ENCODE measurements at places on chromosomes 11 and 22.

DNA sequence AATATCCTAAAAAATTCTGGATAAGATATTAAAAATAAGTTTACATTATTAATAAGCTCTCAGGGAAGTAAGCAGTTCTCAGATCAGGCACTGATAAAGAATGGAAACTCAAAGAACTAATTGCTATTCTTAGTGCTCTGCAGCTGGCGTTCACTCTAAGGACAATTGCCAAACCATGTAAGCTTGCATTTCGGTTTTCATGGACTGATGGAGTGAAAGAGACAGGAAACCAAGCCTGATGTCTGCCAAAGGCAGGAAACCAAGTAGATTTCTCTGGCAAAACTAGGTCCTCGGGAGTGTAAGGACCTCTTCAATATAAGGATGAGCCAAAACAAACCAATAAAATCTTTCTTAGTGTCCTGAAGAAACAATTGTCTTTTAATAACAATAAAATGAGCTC lies 355.2 kb downstream of the RAB38 start:
- DNase-seq, result no peak

GRCh38 chr22:36881504-36882245 lies 20.9 kb downstream of the NCF4 start:
- DNase-seq, result no peak

DNA sequence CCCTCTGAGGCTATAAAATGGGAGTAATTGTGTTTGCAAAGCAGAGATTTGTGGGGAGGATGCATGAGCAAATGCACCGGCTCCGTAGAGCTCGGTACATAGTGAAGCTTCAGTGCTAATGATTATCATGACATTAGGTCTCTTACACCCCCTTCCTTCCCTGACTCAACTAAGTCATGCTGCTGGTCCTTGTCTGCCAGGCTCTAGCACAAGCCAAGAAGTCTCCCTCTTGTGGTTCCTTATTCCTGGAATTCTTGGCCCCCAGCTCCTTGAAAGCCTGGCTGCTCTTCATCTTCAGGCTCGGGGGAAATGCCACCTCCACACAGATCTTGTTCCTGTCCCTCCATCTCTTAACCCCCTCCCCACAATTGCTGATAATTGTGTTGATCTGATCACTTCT lies 45.7 kb upstream of the SYT13 start:
- no peak for DNase-seq

DNA sequence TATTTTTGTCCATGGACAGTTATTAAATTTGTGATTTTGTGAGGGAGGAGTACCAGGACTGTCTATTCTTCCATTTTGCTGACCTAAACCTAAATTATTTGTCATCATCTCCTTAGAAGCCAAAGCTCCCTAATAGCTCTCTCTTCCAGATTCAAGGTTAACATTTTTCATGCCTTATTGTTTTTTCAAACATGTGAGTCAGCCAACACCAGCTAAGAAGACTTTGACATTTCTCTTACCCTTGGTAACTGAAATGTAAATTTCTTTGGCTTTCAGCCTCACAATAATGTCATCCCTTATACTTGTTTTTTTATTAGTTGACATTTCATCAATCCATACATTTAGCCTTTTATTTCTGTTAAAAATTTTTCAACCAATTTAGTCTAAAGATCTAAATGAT lies 19.2 kb downstream of the OR52E1 start:
- no peak for DNase-seq

DNA sequence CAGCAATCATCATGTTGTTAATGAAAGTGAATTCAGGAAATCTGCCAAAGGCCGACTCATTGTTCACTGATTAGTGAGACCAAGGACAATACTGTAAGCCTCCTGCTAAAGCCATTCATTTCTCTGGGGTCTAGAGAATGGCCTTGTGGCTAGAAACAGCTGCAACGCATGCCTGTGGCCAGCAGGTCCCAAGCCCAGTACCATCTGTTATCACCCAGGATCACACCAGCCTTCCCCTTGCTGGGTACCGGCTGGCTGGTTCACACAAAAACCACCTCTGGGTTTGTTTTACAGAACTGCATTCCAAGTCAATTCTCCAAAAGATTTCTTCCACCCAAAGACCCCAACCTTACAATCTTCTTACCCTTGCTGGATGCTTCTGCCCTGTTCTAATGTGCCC lies 1.1 kb downstream of the PLAAT5 start:
- DNase-seq, result no peak

DNA sequence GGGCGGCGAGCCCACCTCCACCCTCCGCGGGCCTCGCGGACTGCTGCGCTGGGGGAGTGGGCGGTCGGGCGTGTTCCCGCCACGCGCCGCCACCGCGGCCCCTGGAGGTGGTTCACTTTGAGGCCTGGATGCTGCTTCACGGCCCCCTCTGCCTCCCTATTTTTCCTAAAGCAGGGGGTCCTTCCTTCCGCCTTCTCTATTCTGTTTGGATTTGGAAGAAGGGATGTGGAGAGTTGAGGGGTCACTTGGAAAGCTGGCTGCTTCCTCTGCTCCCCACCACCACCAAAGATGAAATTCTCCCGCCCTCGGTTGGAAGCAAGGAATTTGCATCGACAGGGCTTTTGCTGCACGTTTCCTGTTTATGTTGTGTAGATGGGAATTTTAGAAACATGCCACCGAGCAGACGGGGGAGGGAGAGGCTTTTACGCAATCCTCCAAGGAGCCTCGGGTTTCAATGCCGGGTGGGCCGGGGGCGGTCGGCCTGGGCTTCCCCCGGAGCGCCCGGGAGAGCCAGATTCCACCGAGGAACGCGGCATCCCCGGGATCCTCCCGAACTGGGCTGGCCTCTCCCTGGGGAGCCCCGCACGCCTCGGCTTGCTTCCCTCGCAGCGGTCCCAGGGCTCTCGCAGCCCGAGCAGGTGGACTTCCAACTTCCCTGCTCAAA lies 403 bp upstream of the SBF2 start:
- peak; percentile 31 for DNase-seq

- DNase-seq, result no peak
These were observed 27.6 kb downstream of the DKK3 start for GRCh38 chr11:11980841-11981308.

DNA sequence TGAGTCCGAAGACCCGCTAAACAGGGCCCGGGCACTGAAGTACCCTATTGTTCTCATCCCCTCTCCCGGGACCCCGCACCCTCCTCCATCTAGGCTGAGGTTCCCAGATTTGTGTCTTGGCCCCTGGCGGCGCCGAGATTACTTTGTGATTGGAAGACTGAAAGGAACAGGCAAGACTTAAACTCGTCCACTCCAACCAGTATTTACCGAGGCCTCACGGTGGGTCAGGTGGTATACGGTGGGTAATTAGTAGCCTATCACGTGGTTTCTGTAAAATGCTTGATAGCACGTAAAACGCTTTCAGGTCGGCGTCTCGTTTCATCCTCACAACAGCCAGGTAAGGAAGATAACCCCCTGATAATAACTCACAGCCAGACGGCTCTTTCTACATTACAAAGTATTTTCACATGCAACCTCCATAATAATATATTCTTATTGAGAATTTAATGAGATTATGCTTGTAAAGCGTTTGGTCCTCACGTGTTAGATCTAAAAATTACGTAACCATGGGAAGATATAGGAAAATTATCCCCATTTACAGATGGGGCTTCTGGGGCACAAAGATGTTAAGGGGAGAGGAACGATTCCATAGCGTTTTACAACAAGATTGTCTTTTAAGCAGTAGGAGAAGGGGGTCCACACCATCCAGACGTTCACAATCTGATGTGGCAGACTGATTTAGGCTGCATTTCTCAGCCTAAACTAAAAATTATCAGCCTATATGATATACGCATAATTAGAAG lies 642 bp upstream of the PIK3C2A start:
- DNase-seq, result no peak

- no peak for DNase-seq
These were observed 15.7 kb downstream of the MN1 start for GRCh38 chr22:27785831-27786230.

DNA sequence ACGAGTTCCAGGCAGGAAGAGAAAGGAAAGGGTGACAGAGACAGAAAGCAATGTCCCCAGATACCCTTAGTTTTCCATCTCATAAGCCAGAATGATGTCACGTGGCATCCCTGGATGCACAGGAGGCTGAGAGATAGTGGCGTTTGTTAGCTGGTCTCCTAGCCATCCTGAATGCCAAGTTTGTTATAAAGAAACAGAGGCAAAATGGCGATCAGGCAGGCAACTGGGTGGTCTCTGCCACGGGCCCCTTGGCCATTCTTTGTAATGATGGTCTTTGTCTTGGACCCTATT lies 5.3 kb downstream of the SMIM38 start:
- DNase-seq, result no peak

- DNase-seq, result no peak
These were observed 55.0 kb downstream of the ARHGAP42 start for GRCh38 chr11:100741866-100742625.

- DNase-seq, result no peak
These were observed 213.5 kb upstream of the NAV2 start for GRCh38 chr11:19499026-19499669.

DNA sequence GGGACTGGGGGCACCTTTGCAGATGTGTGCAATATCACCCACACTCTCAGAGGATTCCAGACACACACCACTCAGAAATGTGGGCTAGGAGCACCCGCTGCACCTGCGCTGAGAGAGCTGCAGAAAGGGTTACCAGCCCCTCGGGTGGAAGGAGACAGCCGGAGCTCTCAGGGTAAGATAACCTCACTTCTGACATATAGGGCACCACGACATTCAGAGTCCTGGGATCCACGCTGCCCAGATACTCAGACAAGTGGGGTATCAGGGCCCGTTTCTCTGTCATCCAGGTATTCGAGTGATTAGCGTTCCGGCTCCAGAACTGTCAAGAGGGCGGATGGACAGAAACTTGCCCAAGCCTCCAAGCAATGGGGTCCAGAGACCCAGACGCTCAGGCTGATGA lies 6.2 kb upstream of the SYT8 start:
- no peak for DNase-seq

Measured in anterior cingulate cortex (tissue), 58 donors.